ENCODE measurements at places on chromosomes 1 and 21. TPM values are rescaled to one million over a fixed set of nuclear protein-coding genes. Genes with fewer than 3 reads are reported as not detected.

The ACTN2 gene
- not detected for total RNA-seq

The VPS45 gene
- 38.9 TPM for total RNA-seq

The FAM167B gene
- total RNA-seq = 0.49 TPM

The SPRR5 gene
- not detected for total RNA-seq

The DIO1 gene
- total RNA-seq = 1.1 TPM

The AADACL3 gene
- 0.38 TPM for total RNA-seq

Data from motor neuron (in vitro differentiated cells).